Right atrium auricular region (tissue), 2 donors: ENCODE measurements at places on chromosomes 3 and 15. TPM values are rescaled to one million over a fixed set of nuclear protein-coding genes. Genes with fewer than 3 reads are reported as not detected.

The TMEM40 gene
- total RNA-seq: 1.8 TPM

The SLC35G2 gene
- 6.0 TPM for total RNA-seq

The ABHD6 gene
- 13.8 TPM for total RNA-seq

The IGSF11 gene
- total RNA-seq: 6.5 TPM

The GOLGA6L9 gene
- total RNA-seq: 1.0 TPM

The SLC24A5 gene
- total RNA-seq: not detected

DNA sequence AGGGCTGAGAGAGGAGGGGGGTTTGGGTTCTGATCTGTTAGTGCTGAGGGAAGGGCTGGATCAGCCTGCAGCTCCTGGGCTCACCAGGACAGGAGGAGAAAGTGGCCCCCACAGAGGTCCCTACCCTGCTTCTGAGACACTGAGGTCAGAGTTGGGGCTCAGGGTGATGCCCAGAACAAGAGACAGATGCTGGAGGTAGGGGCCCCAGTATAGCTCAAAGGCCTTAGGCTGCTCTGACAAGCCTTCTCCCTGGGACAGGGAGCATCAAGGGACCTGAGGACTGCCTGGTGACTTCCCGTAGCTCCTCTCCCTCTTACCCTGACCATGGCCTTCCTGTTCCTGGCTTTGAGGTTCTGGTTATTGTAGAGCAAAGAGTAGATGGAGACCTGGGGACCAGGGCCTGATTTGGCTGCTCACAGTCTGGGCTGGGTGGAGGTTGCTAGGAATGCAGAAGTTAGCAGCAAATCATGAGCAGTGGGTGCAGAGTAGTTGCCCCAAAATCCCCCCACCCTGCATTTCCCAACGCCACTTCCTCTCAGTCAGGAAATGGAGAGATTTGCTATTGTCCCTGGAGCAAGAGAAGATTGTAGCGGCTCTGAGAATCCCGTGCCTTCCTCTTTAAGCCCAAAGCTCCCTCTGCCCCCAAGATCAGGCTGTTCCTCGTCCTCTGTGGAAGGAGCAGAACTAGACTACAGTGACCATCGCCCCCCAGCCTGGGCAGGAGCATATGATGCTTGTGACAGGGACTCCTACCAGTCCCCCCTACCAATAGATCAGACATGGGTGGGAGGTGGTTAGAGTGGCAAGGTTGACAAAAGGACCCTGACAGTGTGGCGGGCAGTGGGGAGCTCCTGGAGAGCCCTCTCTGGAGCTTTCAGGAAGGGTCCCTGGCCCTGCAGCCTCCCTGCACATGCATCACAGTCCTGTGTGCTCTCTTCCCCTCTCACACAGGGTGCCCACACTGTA, 47.4 kb upstream of the SEC22A start:
- no peaks in the 10 kb centered on the region for H3K27me3 ChIP-seq
- H3K4me1 ChIP-seq: no peaks in the 10 kb centered on the region
- peaks cover 48% of the 10 kb centered on the region for H3K36me3 ChIP-seq
- no peak overlapping the region for H3K4me3 ChIP-seq

- no peak overlapping the region for H3K27ac ChIP-seq
- H3K4me3 ChIP-seq: no peak overlapping the region
- H3K27me3 ChIP-seq: no peaks in the 10 kb centered on the region
- no peaks in the 10 kb centered on the region for H3K4me1 ChIP-seq
- no peaks in the 10 kb centered on the region for H3K36me3 ChIP-seq
These were observed 36.0 kb upstream of the ULK4 start for GRCh38 chr3:41997702-41998550.

DNA sequence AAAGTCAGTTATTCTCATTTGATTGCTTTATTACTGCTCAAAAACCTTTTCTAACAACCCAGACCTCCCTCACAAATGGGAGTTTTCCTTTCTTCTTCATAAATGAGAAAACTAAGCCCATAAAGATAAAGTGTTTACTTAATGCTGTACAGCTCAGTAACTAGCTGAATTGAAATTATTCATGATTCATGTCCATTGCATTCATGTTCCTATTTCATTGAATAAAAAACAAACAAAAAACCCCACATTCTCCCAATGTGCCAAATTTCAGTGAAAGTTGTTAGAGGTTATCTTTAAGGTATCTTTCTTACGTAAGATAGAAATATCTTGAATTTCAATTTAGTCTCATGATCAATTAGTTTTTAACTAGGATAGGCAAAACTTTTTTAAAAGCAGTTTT, 2.8 kb downstream of the PLSCR2 start:
- no peak overlapping the region for H3K4me3 ChIP-seq
- H3K27ac ChIP-seq: no peak overlapping the region
- no peaks in the 10 kb centered on the region for H3K36me3 ChIP-seq
- no peaks in the 10 kb centered on the region for H3K4me1 ChIP-seq

DNA sequence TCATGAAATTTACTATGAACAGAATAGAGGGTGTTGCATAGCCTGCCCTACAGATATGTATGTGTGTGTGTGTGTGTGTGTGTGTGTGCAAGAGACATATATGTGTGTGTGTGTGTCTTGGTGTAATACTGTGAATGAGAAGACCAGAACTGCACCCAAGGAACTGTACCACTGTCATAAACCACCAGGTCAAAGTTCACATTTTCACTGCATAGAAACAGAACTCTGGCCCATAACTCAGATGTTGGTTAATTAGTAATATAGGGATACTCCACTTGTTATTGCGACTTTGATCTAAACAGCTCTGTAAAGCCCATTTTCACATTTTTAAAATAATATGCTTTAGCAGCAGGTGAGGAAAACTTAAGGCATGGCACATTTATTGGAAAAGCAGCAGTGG, 111.8 kb downstream of the IGF2BP2 start:
- H3K36me3 ChIP-seq: no peaks in the 10 kb centered on the region
- no peaks in the 10 kb centered on the region for H3K4me1 ChIP-seq
- H3K27me3 ChIP-seq: no peaks in the 10 kb centered on the region
- no peak overlapping the region for H3K27ac ChIP-seq

DNA sequence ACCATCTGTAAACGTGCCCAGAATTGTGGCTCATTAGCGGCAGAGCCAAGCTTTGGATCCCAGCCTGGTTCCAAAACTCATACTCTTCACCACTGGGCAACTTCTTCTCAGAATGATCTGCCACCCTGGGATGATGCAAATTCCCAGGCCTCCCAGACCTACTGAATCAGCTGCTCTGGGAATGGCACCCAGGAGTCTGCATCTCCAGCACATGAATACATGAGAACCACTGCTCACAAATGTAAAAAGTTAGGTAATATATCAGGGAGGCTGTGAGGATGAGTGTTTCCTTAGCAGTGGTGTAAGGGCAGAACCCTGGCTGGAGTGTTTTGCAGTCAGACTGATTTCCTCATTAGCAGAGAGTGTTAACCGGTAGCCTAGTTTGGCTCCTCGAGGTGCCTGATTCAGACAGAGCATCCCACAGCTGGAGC, 94.2 kb downstream of the LIPC start:
- no peaks in the 10 kb centered on the region for H3K36me3 ChIP-seq
- no peaks in the 10 kb centered on the region for H3K27me3 ChIP-seq
- no peak overlapping the region for H3K4me3 ChIP-seq
- peak overlapping the region; percentile 87 for H3K27ac ChIP-seq

DNA sequence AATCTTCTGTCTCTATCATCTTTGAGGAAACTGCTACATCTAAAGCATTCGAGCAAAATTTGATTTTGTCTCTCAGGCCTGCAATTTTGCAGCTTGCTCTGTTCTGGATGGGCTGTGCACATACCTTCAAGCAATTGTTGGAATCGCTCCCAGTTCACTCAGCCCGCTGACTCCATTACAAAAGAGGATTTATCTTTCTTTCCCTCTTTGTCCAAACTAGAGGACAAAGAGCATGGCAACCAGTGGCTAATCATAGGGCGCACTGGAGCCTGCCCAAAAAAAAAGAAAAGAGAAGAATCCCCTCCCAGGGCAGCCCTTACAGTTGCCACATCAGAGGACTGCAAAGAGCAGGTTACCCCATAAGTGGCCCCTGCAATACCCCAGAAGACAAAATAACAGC, 49.0 kb upstream of the DUT start:
- no peak overlapping the region for H3K27ac ChIP-seq

DNA sequence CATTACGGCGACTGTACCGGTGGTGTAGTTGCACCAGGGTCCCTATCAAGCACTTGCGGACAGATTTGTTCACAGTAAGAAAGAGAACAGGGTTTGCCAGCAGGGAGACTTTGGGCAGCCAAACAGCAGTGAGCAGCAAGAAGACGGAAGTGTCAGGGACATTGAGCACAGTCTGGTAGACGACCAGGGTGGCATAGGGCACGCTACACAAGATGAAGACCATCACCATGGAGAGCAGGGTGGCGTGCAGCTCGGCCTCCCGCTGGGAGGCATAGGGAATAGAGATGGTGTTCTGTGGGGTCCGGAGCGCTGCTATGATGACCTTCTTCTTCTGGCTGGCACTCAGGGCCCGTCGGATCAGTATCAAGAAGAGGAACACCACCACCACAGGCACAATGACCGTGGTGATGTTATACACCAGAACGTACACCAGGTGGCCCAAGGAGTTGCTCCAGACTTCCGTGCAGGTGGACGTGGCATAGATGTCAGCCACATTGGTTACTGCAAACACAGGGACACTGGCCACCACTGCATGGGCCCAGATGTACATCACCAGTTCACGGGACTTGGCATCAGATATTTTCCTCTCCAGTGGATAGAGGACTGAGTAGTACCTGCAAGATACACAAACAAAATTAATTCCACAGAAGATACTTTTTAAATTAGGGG, 19.1 kb upstream of the FSIP1 start:
- no peak for DNase-seq
- H3K36me3 ChIP-seq: no peaks in the 10 kb centered on the region
- H3K27ac ChIP-seq: no peak overlapping the region
- no peaks in the 10 kb centered on the region for H3K27me3 ChIP-seq
- H3K4me1 ChIP-seq: no peaks in the 10 kb centered on the region
- no peak overlapping the region for H3K4me3 ChIP-seq

GRCh38 chr3:99534951-99535704, 103.3 kb upstream of the COL8A1 start:
- H3K4me3 ChIP-seq: no peak overlapping the region
- no peak overlapping the region for H3K27ac ChIP-seq
- no peaks in the 10 kb centered on the region for H3K27me3 ChIP-seq
- H3K4me1 ChIP-seq: peaks cover 8% of the 10 kb centered on the region
